ENCODE measurements at places on chromosomes 11 and 22.

- no peak for DNase-seq
Measured at GRCh38 chr11:707817-708420, 1.9 kb downstream of the EPS8L2 start.

GRCh38 chr11:112961751-112962578 is 745 bp downstream of the NCAM1 start:
- no peak for DNase-seq

GRCh38 chr11:30488304-30488998 is 97.7 kb downstream of the MPPED2 start:
- DNase-seq: no peak

DNA sequence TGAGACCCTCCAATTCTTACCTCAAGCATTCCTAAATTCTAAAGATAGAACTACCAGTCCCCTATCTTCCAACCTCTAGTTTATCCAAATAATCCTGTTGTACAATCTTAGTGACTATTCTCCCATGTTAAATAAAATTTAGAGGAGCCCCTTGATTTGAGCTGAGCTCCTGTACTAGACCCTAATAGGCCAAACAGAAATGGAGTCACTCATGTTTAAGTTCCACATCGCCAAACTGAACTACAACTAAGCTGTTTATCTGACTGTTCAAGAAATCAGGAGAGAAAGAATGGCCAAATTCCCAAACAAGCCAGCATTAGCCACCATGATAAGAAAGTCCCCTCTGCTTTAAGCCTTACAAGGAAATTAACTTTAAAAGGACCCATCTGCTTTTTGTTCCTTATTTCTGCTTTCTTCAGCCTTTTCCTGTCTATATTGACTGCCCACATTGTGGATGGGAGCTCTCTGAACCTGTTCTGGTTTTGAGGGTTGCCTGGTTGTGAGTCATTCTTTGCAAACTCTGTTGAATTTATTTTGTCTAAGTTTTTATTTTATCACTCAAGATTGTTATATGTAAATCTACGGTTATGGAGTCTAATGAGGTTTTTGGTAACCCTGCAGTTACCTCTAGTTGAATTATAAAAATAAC is 90.4 kb downstream of the TTC28 start:
- DNase-seq: no peak

DNA sequence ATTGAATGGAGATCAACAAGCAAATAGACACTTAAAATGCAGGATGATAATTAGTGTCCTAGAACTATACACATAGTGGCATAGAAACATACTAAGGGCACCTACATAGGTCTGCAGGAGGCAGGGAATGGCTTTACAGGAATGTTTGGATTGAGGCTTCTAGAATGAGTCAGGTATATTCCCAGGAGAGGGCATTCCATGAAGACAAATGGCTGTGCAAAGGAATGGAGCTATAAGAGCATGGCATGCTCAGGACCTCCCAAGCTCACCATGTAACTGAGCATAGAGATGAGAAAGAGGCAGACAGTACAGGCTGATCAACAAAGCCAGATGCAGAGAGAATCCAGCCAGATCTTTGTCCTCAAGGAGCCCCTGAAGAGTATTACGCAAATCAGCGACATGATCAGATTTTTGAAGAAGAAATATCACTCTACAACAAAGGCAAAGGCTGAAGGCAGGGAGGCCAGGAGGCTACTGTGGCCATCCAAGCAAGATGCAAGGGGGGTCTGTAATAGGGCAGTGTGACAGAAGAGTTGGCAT is 211.1 kb upstream of the MTNR1B start:
- DNase-seq: no peak

GRCh38 chr11:46738887-46739286 is 19.9 kb downstream of the F2 start:
- DNase-seq: no peak

GRCh38 chr11:125968354-125968753 is 22.5 kb downstream of the VSIG10L2 start:
- DNase-seq: no peak

GRCh38 chr11:105000167-105000566 is 22.8 kb downstream of the CASP5 start:
- DNase-seq: peak; percentile 16

DNA sequence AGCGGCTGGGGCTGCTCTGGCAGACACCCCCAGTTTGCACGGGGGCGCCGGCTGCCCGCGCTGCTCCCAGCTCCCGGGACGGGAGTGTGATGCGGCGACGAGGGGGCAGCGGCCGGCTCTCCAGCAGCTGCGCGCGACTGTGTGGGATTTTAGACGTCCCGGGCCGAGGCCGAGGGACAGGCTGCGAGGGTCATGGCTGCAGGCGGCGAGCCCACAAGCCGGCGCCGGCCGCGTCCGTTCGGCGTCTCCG is 159 bp downstream of the FZD4 start:
- DNase-seq: no peak

DNA sequence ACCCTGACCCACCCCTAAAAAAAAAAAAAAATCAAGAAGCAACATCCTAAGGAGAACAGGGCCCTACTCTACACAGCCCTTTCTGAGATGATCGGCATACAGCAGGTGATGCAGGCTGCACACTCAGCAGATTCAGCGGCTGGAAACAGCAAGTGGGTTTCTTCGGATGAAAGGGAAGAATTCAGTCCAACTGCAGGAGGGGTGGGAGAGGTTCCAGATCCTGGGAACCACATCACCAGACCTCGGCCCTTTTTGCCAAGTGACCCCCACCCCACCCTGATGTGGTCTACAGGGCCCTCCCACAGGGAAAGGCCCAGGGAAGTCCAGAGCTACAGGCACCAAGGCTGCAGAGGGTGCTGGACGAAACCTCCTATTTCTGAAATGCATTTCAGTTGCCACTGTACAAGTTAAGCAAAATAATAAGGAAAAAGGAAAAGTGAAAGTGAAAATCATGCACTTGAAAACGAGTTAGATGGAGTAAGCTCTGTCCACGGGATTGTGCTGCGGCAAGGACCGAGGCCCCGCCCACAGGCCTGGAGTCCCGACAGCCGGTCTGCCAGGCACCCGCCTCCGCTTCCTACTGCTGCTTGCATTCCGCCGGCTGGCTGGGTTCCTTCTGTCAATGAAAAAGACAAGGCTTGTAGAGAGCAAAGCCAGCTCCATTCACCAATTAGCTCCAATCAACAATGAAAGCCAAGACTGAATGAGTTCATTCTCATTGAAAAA is 16.0 kb upstream of the PHLDA2 start:
- DNase-seq: peak; percentile 64

DNA sequence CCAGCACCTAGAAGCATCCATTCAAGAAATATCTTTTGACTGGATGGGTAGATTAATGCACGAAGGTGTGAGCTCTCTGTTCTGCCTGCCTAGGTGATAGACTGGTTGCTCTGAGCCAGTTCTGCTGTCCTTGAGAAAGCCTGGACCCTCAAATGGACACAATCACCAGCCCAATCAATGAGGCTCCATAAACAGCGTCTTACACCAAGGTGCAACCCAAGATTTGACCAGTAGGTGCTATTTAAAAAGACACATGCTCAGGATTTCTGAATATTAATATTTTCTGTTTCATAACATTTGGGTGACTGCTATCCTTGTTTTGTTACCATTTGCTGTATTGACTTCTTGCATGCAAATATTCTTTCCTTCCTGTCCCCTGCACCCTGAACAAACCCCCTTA is 39.0 kb downstream of the PAMR1 start:
- no peak for DNase-seq

DNA sequence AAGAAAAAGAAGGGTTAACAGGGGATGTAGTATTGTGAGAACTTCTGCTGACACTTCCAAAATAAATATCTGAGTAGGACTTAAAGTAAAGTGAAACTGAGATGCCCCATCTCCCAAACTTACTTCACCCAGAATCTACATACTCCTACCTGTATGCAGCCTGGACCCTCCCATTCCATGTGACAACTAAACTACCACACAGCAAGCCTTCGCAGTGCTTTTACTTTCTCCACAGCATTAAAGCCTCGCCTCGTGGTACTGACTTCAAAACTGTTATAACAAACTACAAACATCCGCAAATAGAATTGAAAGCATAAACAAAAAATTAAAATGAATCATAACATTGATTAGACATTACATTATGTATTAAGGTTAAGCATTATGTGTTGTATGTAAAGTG is 985 bp downstream of the MPZL2 start:
- no peak for DNase-seq

DNA sequence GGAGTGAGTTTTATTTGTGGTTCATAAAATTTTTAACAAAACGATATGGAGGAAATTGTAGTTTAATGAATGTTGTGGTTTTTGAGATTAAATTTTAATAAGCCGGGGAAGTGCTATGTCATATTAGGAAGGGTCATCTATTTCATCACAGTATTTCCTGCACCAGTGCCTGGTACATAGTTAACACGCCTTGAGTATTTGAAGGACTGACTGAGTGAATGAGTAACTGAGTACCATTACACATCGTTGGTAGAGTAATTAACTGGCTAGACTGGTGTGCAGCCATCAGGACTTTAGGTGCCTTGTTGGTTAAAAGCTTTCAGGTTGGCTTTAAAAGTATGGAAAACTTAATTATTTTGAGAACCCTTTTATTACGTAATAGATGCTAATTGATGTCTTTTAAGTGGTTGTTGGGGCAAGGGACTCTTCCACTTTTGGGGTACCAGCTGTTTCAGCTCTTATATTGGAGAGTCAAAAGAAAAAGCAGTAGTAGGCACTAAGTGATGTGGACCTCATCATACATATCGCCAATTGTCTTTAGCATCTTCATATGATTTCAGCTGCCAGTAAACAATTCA is 101.8 kb downstream of the DDX10 start:
- no peak for DNase-seq

GRCh38 chr11:4213746-4214145 is 119.1 kb downstream of the RRM1 start:
- DNase-seq: no peak

DNA sequence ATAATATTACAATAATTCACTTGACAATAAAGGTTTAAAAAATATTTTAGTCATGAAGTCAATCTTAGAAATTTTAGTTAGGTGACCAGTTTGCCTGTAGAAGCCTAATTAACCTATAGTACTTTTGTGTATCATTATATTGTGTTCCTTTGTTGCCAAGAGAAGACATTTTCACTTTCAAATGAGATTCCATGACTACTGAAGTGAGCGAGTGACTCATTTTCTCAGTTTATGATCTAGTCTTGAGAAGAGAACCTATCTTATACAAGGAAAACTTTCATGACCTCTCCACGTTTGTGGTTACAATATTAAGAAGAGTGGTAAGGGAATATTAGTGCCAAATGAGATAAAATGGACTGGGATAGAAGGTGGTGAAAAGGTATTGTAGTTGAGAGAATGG is 423.9 kb upstream of the CHORDC1 start:
- DNase-seq: no peak

GRCh38 chr11:27991736-27992135 is 116.2 kb downstream of the KIF18A start:
- DNase-seq: no peak

DNA sequence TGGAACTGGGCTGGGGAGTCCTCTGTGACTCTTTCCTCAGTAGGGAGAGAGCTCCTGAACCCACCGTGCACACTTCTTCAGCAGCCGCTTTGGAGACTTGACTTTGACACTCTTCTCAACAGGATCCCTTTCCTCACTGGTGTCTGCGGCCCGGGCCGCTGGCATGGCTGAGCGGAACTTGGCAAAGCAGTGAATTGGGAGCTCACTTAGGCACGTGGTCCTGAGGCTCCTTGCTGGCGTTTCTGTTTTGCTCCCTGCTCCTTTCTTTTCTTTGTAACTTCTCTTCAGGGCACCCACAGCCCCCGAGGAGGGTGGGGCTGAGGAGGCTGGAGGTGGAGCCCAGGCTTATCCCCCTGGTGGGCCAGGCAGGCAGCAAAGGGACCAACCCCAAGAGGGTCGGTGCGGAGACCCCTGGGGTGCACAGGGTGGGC is 8.4 kb upstream of the KCNQ1OT1 start:
- DNase-seq: no peak

DNA sequence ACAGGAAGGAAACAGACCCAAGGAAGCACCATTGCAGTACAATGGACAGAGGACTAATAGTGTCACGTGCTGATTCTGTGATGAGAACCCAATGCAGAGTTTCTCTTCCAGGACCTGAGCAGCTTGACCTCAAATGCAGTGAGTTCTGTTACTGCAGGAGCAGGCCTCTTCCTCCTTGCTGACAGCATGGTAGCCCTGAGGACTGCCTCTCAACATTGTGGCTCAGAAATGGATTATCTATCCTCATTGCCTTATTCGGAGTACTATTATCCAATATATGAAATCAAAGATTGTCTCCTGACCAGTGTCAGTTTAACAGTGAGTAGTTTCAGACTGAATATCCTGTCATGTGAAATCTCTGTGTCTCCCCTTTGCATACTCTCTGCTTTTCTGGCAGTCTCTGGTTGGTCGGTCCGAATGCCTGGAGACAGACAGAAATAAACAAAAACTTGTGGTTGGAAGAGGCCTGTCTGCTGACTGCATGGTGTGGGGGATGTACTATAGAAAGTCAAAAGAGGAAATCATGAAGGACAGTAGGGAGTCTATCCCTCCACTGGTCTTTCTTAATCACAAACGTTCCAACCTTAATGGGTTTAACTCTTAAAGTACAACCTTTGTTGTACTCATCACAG is 6.9 kb upstream of the MS4A14 start:
- no peak for DNase-seq

DNA sequence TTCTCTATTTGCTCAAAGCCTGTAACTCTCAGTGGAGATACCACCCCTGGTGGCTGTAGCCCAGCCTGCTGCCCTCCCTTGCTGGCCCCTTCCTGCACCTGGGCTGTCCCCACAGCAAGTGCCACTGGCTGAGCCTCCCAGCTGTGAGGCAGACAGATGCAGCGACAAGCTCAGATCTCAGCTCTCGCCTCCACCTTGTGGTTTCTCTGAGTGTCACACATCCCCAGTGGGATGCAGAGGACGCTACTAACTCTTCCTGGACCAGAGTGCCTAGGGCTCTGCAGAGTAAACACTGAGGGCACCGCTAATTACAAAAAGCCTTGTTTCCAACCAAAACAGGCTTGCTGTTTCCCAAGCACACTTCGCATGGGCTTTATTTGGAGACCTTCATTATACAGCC is 8.9 kb downstream of the YPEL1 start:
- DNase-seq: peak; percentile 41

DNA sequence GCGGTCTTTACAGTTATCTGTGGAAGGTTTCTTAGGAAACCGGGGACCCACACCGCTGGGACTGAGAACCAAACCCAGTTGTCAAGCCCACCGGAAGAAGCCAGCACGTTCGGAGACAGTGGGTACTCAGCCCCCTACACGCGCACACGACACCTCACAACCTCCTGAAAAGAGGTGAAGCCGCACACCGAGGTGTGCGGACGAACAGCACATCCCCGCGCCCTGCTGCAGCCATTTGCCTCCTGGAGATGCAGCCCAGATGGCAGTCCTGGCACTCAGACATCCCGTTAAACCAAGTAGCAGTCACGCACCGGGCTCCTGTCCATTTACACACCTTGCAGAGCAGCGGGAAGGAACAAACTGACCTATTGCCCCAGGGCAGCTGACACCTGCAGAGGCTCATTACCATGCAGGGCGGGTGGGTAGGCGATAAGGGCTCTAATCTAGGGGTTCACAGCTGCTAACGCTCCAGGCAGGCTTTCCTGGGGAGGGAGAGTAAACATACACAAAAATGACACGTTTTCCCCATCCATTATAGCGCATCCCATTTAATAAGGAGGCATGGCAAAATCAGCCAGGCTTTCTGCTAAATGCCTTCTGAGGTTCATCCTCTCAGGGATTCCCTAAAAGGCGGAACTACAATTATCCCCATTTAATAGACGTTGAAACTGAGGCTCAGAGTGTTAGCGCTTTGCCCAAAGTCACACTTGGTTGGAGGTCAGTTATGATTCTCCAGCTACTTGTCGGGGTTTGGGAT is 864 bp upstream of the EHBP1L1 start:
- no peak for DNase-seq

GRCh38 chr11:100903284-100903683 is 216.2 kb downstream of the ARHGAP42 start:
- no peak for DNase-seq
